ENCODE measurements at places on chromosomes 5 and 9. TPM values are rescaled to one million over a fixed set of nuclear protein-coding genes. Genes with fewer than 3 reads are reported as not detected.

DNA sequence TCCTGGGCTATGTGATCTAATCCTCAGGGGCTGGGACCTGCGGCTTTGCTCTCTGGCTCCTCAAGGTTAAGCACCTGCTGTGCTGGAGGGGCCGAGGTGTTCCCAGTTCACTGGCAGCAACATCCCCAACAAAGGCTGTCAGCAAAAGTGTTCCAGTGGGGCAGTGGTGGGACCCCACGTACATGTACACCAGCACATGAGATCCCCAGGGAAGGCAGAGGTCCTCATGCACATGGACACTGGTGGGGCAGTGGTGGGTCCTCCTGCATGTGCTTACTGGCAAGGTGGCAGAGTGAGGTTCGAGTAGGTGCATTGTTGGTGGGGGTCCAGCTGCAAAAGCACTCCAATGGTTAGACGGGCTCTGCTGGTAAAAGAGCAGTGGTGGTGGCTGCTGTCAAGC lies 255.6 kb upstream of the MPDZ start:
- DNase-seq: no peak

- no peak for DNase-seq
Observed at GRCh38 chr5:33339413-33339812, 101.4 kb upstream of the TARS1 start.

- no peak for DNase-seq
Observed at GRCh38 chr9:91298311-91298710, 63.4 kb downstream of the AUH start.

DNA sequence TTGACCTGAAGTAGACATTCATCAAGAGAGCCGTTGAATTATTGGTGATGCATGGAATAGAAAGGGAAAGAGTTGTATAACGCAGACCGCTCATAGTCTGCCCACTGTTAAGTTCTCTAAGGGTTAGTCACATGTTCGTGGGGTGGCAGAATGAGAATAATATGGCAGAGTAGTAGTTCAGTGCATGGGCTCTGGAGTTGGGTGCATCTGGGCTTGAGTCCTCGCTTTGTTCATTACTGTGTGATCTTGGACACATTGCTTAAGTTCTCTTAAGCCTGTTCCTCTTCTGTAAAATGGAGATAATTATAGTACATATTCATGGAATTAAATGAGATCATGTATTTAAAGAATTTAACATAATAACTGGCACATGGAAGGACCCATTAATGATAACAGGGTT lies 23.6 kb downstream of the TNPO1 start:
- no peak for DNase-seq

- no peak for DNase-seq
Observed at GRCh38 chr5:80654054-80654390, 430 bp upstream of the MSH3 start.

- DNase-seq: no peak
Observed at GRCh38 chr5:158951436-158952247, 148.1 kb downstream of the EBF1 start.

- DNase-seq: no peak
Observed at GRCh38 chr5:158246661-158247060, 387.7 kb upstream of the CLINT1 start.

DNA sequence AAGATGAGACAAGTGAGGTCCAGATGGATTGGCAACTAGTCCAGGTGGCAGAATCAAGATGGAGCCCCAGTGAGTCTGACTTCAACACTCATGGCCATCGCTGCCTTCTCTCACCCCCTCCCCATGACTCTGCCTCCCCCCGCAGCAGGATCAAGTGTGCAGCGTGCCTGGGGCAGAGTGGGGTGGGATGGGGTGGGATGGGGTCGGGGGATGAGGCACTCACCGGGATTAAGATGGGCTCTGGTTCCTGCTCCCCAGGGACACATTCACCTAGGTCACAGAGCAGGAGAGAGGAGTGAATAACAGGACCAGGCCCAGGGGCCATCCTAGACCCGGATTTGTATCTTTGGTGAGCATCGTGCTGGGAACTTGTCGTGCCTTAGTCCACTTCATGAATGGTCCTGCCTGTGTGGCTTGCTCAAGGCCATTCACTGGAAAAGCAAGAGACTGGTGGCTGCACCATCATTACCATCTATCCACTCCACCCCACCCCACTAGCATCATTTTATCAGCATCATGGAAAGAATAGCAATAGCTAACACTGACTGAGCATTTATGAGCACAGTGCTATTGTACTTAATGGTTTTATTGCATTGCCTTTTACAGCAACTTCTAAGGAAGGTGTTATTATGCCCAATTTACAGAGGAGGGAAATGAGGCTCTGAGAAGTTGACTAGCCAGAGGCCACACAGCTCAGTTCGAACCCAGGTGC lies 8.5 kb downstream of the AMBP start:
- DNase-seq: no peak

DNA sequence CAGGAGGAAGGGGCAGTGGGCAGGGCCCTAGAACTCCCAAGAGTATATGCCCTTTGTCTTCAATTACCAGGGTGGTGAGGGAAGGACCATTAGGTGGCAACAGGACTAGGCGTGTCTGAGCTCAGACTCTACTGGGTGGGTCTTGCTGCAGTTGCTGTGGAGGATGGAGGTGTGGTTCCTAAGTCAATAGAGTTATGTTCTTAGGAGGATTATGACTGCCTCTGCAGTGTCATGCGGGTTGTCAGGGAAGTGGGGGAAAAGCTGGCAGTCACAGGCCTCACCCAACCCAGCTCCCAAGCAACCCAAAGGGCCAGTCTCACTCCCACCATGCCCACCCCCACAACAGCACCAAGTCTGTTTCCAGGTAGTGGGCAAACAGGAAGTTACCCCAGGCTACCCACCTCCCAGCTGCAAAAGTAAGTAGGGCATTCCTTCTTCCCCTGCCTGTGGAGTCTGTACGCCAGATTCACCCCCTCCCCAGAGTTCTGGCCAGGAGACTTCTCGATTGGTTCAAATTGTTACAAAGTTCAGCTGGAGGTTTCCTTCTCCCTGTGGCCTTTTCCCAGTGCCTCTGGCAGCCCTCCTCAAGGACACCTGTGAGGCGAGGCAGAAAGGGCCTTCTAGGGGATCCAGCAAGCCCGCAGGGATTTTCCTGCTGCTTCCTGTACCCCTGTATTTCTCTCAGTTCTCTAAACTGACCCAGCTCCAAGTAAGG lies 145.3 kb downstream of the HINT1 start:
- DNase-seq: no peak

DNA sequence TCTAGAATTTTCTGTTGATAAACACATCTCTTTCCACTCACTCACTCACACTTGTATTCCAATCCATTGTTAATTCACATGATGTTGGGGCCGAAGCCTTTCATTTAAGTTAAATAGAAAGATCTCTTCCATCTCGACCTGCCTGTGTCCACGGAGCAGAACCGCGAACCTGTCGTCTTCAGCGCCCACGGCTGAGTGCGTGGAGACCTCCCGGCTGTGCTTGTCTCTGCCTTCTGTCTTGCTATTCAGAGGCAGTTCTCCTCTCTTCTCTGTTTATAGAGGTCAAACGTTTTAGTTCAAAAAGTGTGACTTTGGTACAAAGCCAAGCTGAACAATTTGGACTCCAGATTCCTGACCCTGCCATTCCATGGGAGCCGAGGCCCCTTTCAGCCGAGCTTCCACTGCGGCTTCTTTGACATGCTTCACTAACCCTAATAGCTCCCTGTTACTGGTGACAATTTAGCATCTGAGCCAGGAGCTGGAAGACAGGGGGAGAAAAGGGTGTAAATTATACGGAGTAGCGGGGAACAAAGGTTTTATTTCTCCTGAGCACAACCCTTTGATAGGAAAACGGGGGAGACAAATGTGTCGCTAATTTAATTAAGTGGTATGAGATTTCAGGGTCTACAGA lies 314.4 kb upstream of the IRX4 start:
- no peak for DNase-seq

DNA sequence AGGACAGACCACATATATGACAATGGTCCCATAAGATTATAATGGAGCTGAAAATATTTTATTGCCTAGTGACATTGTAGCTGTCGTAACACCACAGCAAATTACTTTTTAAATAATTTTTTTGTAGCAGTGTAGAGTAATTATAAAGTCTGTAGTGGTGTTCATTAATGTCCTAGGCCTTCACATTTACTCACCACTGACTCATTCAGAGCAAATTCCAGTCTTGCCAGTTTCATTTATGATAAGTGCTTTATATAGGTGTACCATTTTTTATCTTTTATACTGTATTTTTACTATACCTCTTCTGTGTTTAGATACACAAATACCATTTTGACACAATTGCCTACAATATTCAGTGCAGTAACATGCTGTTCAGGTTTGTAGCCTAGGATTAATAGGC lies 67.6 kb downstream of the TLE4 start:
- DNase-seq: no peak

Gene GARIN3
- not detected for polyA plus RNA-seq

Gene TAF11L13
- polyA plus RNA-seq: not detected

Gene KCNN2
- not detected for polyA plus RNA-seq

Gene MYOZ3
- not detected for polyA plus RNA-seq

Gene CDH18
- polyA plus RNA-seq: not detected

Gene PCDHGA2
- not detected for polyA plus RNA-seq

Gene CYSRT1
- not detected for polyA plus RNA-seq

Gene RGS7BP
- polyA plus RNA-seq: not detected

Data from naive B cell (primary cell).